ENCODE measurements at places on chromosomes 12 and 14.

GRCh38 chr14:91143862-91144261, 30.0 kb downstream of the DGLUCY start:
- DNase-seq = no peak

DNA sequence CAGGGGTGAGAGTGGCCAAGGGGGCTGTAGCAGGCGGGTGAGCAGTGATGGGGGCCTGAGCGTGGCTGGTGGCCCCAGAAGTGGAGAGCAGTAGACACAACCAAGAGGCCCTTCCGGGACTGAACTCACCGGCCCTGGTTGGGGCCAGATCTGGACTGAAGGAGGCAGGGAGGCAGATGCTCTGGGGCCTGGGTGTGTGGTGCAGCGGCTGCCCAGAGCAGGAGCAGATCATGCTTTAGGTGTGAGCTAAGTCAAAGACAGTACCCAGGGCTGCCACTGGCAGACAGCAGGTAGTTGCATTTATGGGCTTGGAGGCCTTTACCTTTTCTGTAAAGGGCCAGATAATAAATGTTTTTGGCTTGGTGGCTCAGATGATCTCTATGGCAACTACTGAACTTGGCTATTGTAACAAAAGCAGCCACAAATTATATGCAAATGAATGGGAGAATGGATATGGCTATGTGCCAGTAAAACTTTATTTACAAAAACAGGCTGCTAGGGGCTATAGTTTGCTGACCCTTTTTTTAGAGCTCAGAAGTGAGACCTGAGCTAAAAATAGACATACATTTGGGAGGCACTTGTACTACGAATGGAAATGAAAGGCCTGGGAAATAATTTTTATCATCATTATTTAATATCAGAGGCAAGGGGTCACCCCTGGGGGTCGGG, 25.6 kb downstream of the SETD1B start:
- DNase-seq = no peak

GRCh38 chr12:57011438-57012424, 4.6 kb downstream of the TAC3 start:
- DNase-seq = no peak

- no peak for DNase-seq
Measured at GRCh38 chr12:123227581-123228258, 5.2 kb downstream of the MPHOSPH9 start.

DNA sequence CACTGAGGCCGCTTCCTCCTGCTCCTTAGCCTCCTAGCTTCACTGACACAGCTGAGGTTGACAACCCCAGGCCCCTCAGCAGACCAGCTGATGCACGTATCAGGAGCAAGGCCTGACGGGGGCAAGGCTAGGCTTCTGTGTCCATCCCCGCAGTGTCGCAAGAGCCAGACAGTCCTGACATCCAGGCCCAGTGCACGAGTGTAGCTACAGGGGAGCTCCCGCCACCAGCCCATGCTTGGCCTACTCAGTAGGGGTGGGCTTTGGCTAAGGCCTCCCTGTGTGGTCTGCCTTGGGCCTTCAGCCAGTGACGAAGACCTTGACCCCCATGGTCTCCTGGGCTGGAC, 179.1 kb downstream of the DPF3 start:
- no peak for DNase-seq

DNA sequence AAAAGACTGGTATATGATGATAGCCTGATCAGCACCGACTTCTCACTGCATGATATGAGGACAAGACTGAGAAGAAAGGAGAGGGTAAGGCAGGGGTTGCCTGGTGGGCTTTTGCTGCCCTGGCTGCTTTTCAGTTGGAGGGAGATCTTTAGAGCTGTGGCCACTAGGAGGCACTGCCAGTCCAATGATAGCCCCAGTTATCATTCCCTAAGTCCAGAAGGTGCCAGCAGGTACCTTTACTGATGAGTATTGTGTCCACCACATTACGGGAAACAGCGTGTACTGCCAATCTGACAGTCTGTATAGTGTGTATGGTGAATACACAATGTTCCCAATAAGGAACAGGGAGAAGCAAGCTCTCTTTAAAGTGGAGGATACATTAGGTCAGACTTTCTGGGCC, 55.8 kb upstream of the CCDC175 start:
- DNase-seq = peak; percentile 64

Measured in WTC11 (cell line).